WERI-Rb-1 (cell line): ENCODE measurements at places on chromosomes 6 and 20.

- DNase-seq, result no peak
Observed at GRCh38 chr6:136344420-136344819, 54.8 kb upstream of the BCLAF1 start.

DNA sequence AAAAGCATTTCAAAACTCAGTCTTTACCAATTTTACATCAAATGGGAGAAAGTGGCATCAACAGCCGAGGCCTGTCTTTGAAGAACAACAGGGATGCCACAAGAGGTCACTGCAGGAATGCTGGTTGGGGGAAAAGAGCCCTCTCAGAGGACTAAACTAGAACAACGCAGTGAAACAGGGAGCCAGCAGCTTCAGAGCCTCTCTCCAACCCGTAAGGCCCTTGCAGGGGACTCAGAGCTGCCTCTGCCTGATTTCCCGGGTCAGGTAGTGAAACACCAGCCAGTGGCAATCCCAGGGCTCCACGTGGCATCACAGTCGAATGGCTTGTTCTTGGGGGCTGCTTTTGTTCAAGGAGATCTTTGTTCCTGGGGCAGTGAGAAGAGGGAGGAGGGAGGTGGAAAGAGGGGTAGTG is 55.0 kb upstream of the KCNK16 start:
- DNase-seq, result peak; percentile 90

- no peak for DNase-seq
Observed at GRCh38 chr6:97864826-97865225, 581.8 kb upstream of the MMS22L start.

DNA sequence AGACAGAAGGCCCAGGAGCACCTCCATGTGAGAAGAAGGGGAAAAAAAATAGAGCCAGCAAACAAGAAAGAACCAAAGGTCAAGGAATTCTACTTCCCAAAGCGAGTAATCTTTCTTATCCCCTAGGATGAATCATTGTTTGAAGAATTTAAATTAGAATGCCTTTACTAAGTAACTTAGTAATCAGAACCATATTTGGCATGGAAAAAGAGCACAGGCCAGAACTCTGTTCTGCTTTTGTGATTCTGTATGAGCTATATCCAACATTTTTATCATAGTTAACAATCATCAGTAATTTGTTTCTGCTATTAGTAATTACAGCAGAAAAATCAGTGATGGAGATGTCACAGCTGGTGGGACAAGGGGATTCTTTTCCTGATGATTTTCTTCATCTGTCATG is 228.8 kb upstream of the FAM83B start:
- no peak for DNase-seq

- DNase-seq, result no peak
Observed at GRCh38 chr20:63499338-63499969, 571 bp upstream of the EEF1A2 start.

- no peak for DNase-seq
Observed at GRCh38 chr6:54598787-54599313, 247.7 kb upstream of the FAM83B start.

DNA sequence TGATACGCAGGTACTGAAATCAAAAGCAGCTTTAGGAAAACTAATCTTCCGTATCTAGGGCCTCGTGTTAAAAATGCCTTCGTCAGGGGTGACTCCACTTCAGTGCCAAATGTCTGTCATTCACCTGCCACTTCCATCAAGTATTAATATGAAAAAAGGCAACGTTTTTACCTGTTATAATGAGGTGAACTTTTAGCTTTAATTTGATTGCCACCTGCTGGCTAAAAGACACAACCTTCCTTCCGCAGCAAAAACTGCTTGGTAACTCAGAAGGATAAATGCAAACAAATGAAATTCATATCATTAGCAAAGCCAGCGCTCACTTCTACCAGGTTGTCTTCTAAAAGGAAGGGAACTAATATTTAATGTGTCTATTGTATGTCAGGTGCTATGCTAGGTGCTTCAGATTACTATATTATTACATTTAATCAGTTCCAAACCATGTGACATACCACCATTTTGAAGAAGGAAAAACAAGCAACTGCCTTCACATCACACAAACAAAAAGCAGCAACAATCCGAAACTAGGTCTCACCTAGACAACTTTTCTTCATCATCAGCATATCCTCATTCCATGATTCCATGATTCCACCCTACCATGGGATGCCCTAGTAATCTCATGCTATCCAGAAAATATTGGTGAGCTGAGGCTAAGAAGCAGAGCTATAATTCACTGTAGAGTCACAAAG is 20.6 kb upstream of the ARHGAP18 start:
- no peak for DNase-seq

GRCh38 chr6:166382500-166382932 is 224 bp downstream of the MPC1 start:
- no peak for DNase-seq

DNA sequence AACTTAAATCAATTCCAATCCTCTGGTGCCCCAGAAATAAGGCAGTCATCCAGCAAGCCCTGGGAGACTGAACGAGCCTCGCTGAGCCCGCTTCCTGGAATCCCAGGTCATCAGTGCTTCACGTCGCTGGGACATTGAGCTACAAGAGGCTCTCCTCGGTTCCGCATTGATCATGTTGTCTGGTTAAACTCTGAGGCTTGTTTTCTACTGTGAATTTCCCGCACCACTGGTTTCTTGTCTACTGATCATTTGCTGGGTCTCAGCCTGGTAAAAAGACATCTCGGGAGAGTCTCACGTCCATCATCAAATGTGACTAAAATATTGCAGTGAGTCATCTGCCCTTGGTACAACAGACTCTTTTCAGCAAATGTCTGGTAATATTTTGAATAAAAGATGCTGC is 569.2 kb downstream of the QKI start:
- no peak for DNase-seq

DNA sequence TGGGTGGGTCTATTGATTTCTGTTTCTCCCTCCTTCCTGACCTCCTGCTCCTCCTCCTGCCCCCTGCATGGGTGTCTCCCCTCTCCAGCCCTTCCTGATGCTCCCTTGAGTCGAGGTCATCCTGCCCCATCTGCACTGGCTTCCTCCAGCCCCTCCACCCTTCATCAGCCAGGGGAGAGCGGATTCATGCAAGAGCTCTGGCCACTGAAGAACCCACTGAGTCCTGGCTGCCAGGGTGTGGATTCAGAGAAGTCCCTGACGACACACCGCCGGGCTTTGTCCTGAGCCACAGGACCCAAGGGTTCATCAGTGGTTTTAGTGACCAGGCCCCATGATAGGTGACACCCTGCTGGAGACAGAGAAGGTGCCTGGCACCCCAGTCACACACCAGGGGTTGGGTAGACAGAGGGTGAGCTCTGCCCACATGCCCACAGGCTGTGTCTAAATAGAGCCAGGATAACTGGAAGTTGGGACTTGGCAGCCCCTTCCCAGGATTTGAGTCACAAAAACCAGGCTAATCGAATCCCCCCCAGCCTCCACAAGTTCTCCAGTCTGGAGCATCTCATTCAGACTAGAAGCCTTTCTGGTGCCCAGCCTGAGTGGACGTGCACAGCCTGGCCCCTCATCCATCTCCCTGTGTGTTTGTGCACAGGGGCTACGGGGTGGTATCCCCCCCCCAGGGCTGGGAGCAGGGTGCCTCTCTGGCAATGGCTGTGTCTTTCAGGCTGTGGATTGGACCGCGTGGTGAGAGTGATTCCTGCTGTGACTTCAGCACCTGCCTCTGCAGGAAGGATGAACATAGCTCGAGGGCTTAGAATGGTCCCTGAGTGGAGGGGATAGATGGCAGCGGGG is 1.2 kb downstream of the GFRA4 start:
- DNase-seq, result peak; percentile 2

DNA sequence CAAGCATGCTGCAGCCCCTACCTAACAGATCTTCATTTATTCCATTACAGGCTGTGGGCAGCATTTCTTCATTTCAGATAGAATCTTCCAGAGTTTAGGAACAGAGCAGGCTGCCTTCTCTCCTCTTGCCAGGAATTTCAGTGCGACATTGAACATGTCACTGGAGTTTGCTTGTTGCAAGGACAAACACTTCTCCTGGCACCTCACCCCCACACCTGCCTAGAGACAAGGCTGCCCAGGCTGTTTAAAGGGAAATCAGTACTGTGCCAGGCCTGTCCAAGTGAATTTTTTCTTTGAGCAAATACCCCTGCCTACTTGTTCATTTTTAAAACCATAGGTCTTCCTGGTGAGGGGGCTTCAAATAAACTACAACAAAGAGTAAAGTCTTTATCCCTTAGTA is 594.1 kb downstream of the PTPRT start:
- DNase-seq, result no peak

DNA sequence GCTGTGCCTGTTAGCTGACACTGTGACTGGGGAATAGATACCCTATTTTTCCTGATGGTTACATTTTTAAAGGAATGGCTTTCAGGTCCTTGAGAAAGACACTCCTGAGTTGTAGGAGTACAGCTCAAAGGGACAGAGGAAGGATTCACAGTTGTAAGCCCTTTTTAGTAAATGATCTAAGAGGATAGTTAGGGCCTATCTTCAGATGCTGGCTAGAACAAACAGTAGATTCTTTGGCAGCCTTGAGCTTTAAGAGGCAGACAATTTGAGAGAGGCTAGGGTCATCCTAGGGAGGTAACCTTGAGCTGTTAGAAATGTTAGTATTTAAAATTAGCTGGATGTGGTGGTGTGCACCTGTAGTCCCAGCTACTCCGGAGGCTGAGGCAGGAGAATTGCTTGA is 111.5 kb downstream of the ZFAND3 start:
- DNase-seq, result no peak

DNA sequence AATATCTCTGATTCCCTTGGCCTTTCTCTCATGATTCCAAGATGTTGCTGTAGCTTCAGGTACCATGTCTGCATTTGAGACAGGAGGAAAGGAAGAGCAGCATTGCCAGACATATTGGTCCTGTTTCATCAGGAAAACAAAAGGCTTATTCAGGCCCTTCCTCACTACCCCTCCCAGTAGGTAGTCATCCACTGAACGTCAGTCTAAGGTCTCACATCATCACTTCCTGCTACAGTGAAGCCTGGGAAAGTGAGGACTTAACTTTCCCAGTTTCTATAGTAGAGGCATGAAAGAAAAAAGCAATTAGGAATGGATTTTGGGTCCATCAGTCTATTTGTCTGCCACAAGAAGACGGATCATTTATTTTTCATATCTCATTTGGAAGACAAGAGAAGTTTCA is 85.7 kb upstream of the SOX4 start:
- no peak for DNase-seq

DNA sequence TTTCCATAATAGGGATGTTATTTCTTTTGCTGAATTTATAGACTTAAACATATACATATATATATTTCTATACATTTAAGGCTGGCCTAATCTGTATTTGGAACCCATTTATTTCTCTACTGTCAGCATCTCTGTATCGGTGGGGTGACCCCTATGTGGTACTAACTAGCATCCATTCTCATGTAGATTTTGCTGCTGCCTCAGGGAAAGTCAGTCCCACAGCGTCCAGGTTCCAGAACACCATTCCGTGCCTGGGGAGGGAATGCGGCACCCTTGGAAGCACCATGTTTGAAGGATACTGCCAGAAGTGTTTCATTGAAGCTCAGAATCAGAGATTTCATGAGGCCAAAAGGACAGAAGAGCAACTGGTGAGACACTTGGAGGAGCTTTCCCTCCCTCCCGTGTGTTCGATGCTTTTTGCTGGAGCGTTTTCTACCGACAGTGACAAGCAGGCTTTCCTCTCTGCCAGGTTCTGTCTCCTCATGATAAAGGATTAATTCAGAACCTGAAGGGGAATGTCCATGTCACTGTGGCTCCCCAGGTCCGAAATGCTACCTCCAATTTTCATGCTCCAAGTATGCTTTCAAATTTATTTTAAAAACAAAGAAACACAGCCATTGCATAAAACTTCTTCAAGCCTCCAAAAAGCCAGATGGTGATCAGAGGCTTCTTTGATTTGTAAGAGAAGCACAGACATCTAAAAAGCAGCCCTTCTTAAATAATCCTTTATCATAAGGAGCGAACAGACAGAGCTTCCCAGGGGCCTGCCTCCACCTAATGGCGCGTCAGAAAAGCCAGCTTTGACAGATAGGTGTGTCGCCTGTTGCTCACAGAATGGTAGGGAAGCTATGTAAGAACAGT is 13.1 kb downstream of the TNFAIP3 start:
- DNase-seq, result no peak

GRCh38 chr6:57242505-57242904 is 20.4 kb upstream of the RAB23 start:
- no peak for DNase-seq

DNA sequence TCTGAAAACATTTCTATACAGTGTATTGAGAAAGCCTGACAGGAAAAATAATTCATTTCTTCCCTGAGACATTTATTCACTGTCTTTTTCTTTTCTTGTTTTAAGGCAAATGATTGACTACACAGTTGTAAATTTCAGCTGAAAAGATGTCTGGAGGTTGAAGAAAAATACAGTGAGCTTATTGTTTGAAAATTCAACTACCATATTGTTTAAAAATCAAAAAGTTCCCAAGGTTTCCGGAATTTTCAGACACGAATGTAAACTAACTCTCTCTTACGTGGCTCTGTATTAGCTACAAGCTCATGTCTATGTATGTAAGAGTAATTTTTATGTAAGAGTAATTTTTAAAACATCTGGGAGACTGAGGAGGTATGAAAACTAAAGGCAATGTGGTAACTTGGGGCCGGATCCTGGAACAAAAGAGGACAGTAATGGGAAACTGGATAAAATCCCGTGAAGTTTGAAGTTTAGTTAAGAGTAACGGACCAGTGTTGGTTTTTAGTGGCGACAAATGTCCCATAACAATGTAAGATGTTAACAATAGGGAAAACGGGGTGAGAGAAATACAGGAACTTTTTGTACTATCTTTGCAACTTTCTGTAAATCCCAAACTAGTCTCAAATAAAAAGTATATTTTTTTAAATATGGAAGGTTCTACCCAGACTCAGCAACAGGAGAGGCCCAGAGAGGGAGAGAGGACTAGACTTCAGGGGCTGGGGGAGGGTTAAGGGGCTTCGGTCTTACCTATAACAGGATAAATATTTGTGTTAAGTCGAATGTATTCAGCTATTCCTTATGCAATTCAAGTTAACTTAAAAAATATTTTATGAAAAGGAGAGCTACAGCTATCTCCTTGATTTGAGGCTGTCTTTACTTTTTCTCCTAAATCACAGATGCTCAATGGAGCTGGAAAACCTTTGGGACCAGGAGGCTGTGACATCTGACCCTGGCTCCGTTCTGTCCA is 1.3 kb downstream of the PTGIS start:
- no peak for DNase-seq

DNA sequence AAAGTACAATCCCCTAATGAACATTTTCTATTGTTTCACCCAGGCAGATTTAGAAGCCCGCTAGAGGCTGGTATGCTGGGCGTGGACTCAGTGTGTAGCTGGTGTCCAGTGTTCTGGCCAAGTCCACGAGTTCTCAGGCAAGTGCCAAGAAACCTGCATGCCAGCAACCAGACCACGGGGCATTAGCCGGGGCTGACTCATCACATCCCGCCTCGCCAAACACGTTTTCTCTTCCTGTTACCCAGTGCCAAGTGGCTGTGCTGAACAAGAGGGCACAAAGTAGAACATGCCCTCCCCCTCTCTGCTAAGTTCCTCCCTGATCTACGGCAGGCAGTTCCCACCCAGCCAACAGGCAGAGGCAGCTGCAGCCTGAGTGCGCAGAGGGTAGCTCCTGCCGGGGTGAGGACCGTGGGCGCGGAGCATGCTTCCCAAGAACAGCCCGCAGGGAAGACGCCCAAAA is 29.6 kb downstream of the RAMACL start:
- no peak for DNase-seq

GRCh38 chr6:119133400-119133799 is 54.9 kb upstream of the FAM184A start:
- DNase-seq, result no peak

GRCh38 chr20:47481330-47482216 is 20.1 kb upstream of the NCOA3 start:
- no peak for DNase-seq
